ENCODE measurements at places on chromosomes 4 and X. TPM values are rescaled to one million over a fixed set of nuclear protein-coding genes. Genes with fewer than 3 reads are reported as not detected.

Gene TMEM47
- total RNA-seq: not detected

Gene FAM236C
- not detected for total RNA-seq

Gene RBMXL3
- total RNA-seq: not detected

DNA sequence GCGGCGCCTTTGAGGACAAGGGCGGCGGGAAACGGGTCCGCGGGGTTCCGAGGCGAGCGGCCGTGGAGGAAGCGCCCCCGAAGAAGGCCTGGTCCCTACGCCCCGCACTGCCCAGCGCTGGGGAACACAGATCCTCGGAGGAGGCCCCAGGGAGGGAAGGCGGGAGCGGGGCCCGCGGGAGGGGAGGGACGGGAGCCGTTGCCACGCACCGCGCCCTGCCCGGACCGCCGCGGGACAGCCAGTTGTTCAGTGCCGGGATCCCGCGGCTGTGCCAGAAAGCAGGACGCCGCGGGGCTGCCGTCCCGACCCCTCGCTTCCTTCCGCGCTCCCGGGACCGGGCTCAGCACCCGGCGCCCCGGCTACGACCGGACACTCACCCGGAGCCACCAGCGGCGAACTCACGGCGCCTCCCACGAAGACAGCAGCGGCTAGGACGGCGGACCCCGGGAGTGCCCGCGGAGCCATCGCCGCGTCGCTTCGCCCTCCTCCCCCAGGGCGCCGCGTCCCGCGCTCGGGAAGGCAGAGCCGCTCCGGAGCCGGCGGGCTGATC, 278 bp downstream of the RELL1 start:
- DNase-seq: no peak

Gene CPZ
- total RNA-seq: not detected

DNA sequence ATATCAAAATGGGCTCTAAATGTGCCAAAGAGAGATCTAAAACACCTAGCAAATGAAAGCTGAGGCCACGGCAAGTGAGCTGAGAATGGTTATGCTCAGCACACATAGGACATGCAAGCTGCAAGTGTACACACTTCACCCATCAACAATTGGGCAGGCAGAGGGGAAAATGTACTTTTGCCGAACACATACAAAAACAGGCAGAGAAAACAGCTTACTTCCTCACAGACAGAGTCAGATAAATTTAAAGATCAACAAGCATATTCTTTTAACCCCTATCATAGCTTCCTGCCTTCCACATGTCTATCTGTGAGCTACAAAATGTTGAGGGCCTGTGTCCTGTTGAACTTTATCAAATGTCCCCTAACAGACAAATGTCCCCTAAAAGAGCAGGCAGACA, 60.3 kb downstream of the SH3KBP1 start:
- DNase-seq: no peak

DNA sequence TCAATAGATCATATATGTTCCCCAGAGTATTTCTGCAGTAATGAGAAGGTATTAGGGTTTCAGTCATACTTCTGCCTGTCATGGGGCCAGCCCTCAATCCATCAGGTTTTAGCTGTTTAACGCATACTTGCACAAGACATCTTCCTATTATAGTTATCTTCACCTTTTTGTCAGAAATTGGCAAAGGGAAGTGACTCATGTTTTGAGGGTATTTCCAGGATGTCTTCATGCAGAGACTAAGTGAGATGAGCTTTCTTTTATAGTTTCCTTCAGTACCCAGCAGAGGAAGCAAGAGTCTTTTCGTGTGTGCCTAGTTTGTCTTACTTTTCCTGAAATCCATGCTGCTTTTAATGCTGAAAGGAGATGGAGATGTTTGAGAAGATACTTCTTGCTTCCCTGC, 9.5 kb downstream of the CSTF2 start:
- no peak for DNase-seq
